Activated T-cell treated with anti-CD3 and anti-CD28 coated beads, Interleukin-2, amount 50 U/mL, for 1 hour (primary cell): ENCODE measurements at places on chromosomes 1 and 21.

DNA sequence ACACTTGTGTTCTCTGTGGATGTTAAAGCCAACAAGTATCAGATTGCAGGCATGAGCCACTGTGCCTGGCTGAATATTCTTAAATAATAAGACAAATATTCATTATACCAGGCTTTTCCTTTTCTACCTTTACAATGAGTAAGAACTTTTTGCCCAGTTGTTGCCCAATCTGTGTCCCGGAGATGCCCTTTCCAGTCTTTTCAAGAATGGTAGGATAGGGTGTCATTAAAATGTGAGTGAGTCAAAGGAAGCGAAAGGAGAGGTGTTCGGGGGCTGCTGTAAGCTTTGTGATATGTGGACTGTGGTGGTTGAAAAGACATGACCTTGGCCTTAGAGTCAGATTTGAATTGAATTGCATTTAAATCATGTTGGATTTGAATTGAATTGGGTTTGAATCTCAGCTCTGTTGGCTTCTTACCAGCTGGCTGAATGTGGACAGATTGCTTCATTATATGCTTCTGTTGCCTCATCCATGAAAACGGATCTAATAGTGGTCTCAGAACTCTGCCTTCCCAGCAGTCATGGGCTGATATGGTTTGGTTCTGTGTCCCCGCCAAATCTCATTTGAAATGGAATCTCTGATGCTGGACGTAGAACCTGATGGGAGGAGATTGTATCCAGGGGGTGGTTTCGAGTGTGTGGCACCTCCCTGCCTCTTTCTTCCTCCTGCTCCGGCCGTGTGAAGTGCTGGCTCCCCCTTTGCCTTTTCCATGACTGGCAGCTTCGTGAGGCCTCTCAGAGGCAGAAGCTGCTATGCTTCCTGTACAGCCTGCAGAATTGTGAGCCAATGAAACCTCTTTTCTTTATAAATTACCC, 22.7 kb upstream of the AADACL3 start:
- DNase-seq = no peak

- no peak for DNase-seq
Observed at GRCh38 chr1:153798468-153798780, 23.2 kb downstream of the SLC27A3 start.

DNA sequence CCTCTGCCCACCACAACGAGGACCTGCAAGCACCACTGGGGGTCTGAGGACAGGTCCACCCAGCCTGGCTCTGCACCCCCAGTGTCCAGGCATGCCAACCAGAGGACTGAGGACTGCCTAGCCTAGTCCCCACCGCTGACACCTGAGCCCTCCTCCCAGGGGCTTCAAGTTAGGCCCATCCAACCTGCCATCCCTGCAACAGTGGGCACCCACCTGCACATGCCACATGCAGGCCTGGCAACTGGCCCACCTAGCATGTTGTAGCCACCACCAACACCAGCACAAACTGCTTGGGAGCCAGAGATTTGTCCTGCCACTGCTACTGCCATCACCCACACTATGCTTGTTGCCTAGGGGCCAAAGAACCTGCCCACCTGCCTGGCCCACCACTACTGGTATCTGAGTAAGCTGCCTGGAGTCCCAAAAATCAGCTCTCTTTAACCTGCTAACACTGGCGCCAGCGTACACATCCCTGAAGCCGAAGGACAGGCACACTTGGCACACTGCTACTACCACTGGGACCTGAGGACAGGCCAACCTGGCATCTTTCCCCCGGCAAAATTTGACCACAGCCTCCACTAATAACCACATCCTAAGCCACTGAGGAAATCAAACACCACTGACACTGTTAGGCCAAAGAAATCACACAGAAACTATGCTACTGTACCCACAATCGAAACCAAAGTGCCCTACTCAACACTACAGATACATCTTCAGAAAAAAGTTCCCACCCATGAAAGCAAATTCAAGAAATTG, 61.5 kb downstream of the PSMG1 start:
- no peak for DNase-seq

DNA sequence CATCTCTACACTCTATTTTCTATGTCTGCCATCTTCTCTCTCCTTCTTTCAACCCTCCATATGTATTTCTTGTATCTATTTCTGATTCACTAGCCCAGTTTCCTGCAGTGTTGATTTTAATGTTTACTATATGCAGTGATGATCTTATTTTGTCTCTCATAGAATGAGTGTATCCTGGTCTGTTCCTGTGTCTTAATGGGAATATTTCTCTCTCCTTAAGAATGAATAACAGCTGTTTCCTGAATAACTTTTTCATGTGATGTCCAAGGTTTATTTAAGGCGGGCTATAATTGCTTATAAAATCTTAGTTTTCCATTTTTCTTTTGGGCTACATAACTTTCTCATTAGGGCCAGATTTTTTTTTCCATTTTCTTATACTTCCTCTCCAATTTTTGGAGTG, 144.5 kb downstream of the C1orf21 start:
- no peak for DNase-seq

- no peak for DNase-seq
Observed at GRCh38 chr1:72623299-72623708, 341.0 kb upstream of the NEGR1 start.

- DNase-seq = no peak
Observed at GRCh38 chr21:26555540-26556146, 17.4 kb downstream of the CYYR1 start.

DNA sequence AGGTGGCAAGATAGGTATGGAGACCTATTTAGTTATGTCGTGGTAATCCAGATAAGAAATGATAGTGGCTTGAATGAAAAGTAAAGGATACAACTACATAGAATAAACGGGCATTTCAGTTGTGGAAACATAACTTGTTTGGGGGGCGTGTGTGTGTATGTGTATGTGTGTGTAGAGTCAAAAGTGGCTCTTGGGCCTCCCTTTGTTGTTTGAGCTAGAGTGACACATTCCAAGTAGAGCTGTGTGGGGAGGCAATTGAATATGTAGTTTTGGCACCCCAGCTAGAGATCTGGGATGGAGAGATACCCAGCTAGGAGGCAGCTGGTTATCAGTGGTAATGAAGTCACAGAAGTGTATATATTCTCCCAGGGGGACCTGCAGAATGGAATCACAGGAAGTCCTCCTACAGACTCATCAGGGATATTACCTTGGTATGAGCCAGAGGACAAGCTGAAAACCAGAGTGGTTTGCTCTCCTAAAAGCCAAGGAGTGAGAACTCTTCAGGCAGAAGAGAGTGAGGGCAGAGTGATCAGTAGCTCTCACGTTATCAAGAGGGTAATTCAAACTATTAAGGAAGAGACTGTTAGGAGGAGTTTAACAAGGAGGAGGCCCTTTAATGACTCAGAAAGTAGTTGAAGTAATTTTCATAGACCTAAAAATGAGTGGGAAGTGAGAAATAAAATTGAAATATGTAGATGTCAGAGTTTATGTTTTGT, 5.1 kb downstream of the CR1L start:
- no peak for DNase-seq

GRCh38 chr1:5311634-5312292, 657.4 kb downstream of the AJAP1 start:
- no peak for DNase-seq

DNA sequence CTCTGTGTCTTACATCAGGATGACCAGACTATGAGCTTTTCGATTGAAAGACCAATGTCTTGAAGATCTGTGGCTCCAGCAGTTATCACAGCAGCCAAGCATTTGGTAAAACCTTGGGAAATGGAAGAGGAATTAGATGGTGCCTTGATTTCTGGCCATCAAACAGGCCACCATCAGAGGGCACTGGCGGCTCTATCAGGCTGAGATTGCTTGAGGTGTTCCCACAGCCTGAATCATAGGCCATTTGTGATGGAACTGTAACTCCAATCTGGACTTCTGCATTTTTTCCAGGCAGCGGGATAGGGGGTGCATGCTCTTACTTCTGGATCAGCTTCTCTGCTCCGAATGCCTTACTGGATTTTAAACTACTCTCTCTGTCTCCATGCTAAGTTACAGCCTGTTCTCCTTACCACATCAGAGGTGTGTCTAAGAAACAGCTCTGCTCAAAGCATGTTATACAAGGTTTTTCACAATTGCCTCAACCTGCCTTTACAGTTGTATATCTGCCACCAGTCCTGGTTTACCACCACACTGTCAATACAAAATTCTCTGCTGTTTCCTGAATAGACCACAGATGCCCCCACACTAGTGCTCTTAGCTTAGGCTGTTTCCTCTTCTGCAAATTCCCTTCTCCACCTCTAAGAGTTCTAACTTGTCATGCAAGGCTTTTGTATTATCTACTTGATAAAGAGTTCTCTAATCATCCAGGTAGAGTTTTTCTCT, 180.9 kb downstream of the PTGER3 start:
- DNase-seq = no peak

DNA sequence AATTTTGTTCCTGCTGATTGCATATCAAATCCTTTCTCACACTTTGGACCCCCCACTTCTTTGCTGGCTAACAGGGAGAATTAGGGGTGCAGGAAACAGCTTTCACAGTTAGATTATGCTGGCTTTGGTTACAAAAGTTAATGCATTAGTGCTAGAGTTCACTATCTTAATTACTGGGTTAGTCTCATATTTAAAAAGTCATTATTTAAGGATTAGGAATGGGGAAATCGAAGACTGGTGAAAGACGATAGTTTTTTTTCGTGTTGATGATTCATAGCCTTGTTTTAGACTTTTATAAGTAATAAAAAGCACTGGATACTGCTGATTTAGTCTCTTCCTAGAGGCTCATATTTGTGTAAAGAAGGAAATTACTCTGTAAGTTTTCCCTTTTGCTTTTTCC, 11.6 kb downstream of the ST6GALNAC3 start:
- no peak for DNase-seq

DNA sequence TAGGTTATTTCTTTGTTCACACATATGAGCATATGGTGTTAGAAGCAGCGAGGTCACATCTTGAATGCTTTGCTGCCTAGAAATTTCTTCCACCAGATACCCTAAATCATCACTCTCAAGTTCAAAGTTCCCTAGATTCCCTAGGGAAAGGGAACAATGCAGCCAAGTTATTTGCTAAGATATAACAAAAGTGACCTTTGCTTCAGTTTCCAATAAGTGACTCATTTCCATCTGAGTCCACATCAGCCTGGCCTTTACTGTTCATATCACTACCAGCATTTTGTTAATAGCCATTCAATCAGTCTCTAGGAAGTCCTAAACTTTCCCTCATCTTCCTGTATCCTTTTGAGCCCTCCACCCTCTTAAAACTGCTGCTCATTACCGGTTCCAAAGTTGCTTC, 1502.5 kb downstream of the KCNT2 start:
- no peak for DNase-seq

DNA sequence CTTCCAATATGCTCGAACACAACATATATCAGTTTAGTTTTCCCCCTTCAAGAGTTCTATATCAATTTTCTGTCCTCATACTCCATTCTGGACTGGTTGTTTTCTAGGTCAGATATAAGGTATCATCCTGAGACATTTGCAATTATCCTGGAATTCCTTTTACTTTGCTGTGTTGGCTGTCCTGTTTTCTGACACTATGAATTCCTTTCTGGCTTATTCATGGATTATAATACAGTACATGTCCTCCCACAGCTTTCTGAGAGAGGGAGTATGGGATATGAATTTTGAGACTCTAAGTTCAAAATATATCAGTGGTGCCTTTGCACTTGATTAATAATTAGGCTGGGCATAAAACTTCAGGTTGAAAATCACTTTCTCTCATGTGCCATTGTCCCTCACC, 11.9 kb downstream of the PHTF1 start:
- no peak for DNase-seq

DNA sequence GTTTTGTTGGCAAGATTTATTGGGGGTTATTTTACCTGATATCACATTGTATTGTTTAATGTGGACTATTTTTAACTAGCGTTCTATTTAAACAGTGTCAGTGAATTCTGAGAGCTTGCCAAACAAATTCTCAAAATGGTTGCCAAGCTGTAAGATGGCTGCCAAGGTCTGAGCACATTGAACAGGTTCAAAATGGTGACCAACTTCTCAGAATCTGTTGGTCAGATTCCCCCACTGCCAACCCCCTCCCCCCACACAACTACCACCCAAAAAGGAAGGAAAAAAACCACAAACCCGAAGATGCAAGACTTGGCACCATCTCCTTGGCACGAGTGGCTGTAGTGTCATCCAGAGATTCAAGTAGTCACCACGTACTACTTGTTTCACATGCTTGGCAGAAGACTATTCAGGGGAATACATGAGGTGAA, 159.1 kb downstream of the NFIA start:
- DNase-seq = no peak

- no peak for DNase-seq
Observed at GRCh38 chr1:36711480-36711879, 228.8 kb upstream of the CSF3R start.

- no peak for DNase-seq
Observed at GRCh38 chr21:38954588-38955004, 148.9 kb downstream of the ETS2 start.

DNA sequence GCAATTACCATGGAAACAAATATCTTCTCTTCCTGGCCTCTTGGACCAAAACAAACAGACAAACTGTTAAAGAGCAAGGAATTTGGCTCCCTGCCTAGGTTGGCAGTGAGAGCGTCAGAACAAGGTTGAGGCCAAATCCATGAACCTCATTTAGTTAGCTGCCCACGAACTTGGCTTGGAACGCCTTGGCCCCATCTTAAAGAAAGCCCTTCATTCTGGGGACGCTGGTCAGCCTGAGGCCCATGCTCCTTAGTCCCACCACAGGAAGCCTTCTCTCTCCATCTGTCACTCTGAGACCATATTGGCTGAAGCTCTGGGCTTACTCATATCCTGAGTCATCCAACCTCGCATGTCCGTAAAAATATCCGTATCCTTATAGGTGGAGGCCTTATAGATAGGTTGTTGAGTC, 62.4 kb upstream of the DIRAS3 start:
- no peak for DNase-seq

DNA sequence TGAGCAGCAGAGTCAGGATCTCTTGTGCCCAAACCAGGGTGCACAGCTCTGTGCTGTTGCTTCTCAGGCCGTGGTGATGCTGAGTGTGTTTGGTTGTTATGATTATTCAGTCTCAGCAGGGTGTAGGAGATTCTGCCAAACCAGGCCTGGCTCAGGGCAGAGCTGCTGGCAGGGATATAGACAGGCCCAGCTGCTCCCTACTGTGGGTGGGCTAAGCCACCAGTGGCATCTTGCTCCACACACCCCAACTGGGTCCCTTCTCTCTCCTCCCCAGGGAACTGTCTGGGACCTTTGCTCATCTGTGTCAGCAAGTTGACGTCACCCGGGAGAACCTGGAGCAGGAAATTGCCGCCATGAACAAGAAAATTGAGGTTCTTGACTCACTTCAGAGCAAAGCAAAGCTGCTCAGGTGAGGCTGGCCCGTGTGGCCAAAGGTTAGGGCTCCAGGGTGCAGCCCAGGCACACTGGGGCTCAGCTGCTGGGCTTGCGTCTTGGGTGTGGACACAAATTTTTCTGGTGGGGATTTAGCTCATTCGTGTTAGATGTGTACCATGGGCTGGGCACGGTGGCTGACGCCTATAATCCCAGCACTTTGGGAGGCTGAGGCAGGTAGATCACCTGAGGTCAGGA, 9.9 kb upstream of the MIIP start:
- DNase-seq = no peak

GRCh38 chr1:159866066-159866465, 3.6 kb upstream of the VSIG8 start:
- no peak for DNase-seq

- DNase-seq = no peak
Observed at GRCh38 chr1:98221923-98222322, 301.1 kb upstream of the DPYD start.
